ENCODE measurements at places on chromosomes 2 and 18.

GRCh38 chr18:28003451-28003850 lies 173.5 kb downstream of the CDH2 start:
- no peak for DNase-seq

- DNase-seq = no peak
Measured at GRCh38 chr2:98821629-98822135, 90.8 kb upstream of the MGAT4A start.

DNA sequence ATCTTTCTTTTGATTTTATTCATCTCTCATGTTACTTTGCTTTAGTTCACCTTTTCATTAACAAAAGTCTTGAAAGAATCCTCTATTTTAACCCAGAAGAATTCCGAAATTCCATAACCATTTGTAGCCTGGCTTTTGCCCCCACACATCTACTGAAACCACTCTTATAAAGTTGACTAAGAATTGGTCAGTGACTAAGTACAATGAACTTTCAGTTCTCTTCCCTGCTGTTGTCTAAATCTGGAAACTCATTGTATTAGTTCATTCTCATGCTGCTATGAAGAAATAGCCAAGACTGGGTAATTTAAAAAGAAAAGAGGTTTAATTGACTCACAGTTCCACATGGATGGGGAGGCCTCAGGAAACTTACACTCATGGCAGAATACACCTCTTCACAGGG lies 49.9 kb upstream of the PNPT1 start:
- DNase-seq = no peak

DNA sequence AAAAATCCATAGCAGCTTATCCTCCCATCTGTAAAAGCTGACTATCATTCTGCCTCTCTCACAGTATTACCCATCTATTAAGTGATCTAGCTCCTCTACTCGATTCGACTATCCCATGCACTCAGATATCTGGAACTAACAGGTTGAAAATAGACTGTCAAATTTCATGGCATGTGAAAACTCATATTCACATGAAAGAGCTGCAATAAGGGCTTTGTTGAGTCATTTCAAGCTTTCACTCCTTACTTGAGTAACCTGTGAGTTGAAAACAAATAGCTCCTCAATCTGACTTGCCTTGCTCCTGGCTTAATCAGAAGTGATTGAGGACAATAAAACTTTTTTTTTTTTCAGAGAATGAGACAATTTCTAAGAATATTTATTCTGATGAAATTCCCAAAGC lies 192.4 kb upstream of the ERBB4 start:
- DNase-seq = no peak

DNA sequence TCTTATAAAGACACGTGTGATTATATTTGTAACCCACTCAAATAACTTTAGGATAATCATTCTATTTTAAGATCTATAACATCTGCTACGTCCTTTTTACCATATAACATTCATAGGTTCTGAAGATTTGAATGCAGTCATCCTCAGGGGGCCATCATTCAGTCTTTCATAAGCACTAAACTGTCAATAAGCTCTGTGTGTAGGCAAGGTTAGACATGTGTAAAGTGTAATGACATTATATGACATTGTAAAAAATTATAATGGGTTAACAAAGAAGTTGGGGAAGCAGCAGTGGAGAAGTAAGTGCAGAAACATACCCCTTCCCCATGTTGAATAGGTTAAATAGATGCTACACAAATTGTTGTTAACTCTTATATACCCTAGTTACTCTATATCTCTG lies 845.9 kb downstream of the ERBB4 start:
- DNase-seq = no peak

DNA sequence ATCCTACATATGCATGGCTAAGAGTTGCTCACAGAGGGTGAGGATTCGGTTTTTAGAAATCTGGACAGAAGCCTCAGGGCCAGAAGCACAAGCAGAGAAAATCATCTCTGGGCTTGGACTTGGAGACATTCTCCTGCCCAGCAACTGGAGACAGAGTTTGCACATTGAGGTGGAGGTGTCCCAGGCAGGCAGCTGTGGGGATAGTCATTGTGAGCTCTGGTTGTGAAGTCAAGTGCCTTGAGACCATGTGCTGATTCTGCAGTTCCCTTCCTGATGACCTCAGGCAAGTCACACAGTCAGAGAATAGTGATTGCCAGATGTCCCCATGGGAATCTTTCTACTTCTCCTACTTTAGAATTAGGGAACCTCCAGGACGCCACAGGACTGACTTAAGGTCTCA lies 108.4 kb upstream of the LDAH start:
- no peak for DNase-seq

DNA sequence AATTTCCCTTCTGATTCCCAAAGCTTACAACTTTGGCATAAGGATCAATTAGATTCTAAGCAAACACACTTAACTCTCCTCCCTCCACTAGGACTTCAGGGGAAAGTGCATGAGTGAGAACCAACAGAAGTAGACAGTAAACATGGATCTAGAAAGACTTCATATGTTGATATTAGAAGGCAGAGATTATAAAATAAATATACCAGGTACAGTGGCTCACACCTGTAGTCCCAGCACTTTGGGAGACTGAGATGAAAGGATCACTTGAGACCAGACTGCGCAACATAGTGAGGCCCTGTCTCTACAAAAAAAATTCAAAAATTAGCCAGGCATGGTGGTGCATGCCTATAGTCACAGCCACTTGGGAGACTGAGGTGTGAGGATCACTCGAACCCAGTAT lies 15.9 kb downstream of the NBEAL1 start:
- no peak for DNase-seq

DNA sequence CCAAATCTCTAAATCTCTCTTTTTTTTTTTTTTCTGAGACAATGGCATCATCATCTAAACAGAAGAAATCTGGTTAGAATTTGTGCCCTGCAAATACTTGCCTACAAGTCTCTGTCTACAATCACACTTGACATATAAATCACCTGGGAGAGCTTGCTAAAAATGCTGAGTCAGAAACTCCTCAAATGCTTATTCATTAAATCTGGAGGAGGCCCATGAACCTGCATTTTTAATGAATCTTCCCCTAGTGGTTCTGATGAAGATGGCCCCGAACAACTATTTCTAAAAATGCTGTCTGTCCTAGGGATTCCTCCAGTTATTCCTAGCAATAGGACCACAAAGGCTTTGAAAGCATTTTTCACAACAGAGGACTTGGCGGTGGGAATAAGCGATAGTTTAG lies 1.6 kb upstream of the CSRNP3 start:
- DNase-seq = no peak

GRCh38 chr2:75500633-75501032 lies 60.1 kb downstream of the EVA1A start:
- DNase-seq = no peak

DNA sequence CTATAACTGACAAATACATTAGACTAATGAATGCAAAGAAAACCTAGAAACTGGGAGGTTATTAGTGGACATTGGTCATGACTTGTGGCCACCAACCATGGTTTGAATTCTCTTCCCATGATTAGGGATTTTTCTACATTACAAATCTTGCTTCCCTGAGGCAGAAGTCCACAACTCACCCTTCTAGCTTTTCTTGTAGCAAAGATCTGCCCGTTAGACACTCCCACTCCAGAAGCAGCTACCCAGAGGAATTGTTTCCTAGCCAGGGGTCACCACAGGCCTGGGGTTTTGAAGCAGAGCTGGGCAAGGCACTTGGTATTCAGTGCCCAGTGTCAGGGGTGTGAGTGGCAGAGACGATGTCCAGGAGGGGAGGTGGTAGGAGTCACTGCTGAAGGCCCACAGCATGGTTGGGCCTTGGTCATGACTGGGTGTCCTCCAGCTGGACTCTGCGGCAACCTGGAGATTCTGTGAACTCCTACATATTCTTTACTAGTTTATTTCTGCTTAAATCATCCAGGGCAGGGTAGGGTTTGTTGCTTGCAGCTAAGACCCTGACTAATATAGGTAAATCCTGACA lies 54.9 kb downstream of the ACTR2 start:
- DNase-seq = no peak

DNA sequence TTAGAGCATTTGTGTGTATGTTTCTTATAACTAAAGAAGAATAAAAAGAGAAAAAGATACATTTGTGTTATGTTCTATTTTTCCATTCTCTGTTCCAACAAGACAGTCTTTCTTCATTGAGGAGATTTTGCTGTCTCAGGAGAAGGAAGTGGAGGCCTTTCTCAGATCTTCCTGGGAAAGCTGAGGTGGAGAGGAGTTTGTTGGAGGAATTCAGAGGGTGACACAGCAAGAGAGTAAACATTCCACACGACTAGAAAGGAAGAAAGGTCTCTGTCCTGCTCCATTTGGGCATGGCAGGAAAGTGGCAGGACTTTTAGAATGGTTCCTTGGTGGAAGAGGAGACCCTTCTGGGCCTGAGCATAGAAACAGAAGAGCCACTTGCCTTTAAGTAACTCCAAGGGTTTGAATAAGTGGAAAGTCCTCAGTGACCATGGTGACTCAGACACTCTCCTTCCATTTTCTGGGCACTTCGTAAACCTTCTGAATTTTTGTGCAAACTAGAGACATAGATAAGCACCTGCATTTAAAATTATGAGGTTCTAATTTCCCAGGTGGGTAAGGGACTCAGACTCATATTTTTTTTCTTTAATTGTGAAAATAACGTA lies 52.3 kb upstream of the COL5A2 start:
- no peak for DNase-seq

DNA sequence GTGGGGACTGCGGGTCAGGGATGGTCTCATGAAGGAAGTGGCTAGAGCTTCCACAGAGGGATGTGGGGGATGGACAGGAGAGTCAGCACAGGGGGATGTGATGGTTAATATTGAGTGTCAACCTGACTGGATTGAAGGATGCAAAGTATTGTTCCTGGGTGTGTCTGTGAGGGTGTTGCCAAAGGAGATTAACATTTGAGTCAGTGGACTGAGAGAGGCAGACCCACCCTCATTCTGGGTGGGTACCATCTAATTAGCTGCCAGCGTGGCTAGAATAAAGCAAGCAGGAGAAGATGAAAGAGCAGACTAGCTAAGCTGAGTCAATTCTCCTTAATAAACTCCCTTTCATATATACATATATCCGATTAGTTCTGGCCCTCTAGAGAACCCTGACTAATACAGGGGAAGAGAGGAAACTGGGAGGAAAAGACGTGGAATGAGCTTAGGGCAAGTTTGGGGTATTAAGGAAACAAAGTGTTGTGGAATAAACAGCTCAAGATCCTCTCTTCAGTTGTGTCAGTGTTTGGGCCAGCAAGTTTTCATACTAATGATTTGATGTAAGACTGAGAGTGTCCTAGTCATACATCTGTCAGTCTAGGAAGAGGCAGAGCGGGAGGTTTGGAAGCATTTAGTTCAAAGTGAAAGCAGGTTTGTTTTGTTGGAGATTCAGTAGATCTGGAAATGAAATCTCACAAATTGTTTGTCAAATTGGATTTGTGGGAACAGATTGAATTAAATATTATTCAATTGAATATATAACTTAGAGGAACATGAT lies 135.2 kb upstream of the NT5C1B start:
- no peak for DNase-seq

- DNase-seq = no peak
Measured at GRCh38 chr2:41199334-41199733, 747.4 kb upstream of the SLC8A1 start.

DNA sequence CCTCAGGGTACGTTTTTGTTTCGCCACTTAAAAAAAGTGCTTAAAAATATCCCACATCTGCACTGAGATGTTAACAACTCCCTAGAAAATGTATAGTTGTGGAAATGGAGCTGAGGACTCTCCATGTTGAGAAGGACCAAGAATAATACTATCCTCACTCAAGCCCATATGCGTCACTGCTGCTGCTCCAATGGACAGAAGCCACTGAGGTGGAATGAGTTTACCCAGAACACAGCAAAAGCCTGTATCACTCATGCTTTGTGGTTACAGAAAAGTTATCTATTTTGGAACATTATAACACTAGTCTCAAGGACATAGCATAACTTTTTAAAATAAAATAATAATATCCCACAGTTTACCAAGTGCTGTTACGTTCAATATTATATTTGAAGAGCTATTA lies 31.9 kb downstream of the DSC3 start:
- DNase-seq = no peak

- DNase-seq = no peak
Measured at GRCh38 chr2:162636206-162636728, 202.3 kb downstream of the KCNH7 start.

GRCh38 chr18:48922226-48922800 lies 28.5 kb downstream of the SMAD7 start:
- no peak for DNase-seq

- DNase-seq = no peak
Measured at GRCh38 chr2:181139831-181140230, 159.4 kb downstream of the UBE2E3 start.

- DNase-seq = no peak
Measured at GRCh38 chr18:56505293-56505692, 133.1 kb downstream of the TXNL1 start.

- peak; percentile 64 for DNase-seq
Measured at GRCh38 chr18:13629841-13630715, 96.3 kb downstream of the FAM210A start.

GRCh38 chr2:21118302-21118920 lies 5.4 kb upstream of the TDRD15 start:
- peak; percentile 14 for DNase-seq

GRCh38 chr2:174544156-174544555 lies 53.4 kb downstream of the WIPF1 start:
- no peak for DNase-seq
